Activated naive CD8-positive, alpha-beta T cell treated with anti-CD3 and anti-CD28 coated beads for 36 hours (primary cell): ENCODE measurements at places on chromosomes 4 and X. TPM values are rescaled to one million over a fixed set of nuclear protein-coding genes. Genes with fewer than 3 reads are reported as not detected.

Gene FOXR2
- not detected for total RNA-seq

Gene ETDA
- not detected for total RNA-seq

Gene GAGE12F
- total RNA-seq = not detected

DNA sequence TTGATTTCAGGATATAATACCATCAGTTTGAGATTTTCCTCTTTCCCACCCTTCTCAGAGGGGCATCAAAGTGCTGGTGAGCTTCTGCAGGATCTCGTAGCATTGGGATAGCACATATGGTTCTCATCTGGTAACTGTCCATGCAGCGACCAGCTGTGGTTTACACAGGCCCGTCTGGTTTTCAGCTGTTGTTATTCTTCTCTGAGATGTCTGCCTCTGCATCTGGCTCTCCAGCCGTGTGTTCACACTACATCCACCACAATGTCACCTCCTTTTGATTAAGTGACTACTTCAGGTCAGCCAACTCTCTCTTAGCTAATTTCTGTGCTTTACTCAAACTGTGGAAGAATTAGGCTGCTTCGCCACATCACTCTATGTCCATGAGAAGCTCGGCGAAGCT lies 676.7 kb upstream of the TENM3 start:
- no peak for DNase-seq

DNA sequence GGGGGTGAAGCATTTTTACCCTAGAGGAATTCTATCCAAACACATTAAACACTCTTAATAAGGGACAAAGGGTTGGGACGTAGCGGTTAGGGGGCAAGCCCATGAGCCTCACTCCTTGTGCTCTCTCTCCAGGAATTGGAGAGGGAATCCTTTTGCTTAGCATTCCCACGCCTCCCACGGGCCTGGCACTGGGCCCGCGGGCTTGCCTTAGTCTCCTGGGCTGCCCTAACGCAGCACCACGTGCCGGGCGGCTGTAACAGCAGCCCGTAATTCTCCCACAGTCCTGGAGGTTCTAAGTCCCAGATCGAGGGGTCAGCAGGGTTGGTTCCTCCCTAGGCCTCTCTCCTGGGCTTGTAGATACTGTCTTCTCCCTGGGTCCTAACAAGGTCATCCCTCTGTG lies 67.5 kb downstream of the TBL1X start:
- DNase-seq = no peak

GRCh38 chrX:116318672-116319071 lies 117.7 kb upstream of the SLC6A14 start:
- DNase-seq = no peak

- no peak for DNase-seq
Observed at GRCh38 chr4:102598762-102599374, 97.7 kb downstream of the NFKB1 start.

GRCh38 chrX:96447161-96447560 lies 237.5 kb upstream of the DIAPH2 start:
- DNase-seq = no peak
